ENCODE measurements at places on chromosomes 3 and 15. TPM values are rescaled to one million over a fixed set of nuclear protein-coding genes. Genes with fewer than 3 reads are reported as not detected.
A peak's percentile ranks its signal among the peaks of the same experiment; 100 is the strongest.

- no peaks in the 10 kb centered on the region for H3K27me3 ChIP-seq
- H3K4me3 ChIP-seq: no peak overlapping the region
Measured at GRCh38 chr3:95715128-95715527, 1099.3 kb upstream of the EPHA6 start.

DNA sequence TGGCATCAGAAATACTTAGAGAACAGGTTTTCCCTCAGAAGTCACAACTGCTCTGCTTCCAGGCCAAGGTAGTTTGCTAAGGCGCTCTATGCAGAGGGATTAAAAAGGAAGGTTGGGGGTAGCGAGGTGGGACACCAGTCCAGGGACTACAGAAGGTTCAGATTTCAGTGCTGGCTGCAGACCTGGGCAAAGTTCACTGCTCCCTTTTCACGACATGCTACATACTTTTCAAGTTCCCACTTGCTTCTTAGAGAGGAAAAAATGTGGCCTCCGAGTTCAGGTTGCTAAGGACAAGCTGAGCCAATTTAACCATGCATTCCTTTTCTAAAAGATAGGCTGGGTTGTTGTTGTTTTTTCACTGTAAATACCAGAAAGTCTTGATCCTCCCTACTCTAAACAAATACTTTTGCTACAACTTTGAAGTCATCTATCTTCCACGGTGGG lies 158.6 kb upstream of the NR2F2 start:
- H3K4me3 ChIP-seq: no peak overlapping the region
- DNase-seq: no peak
- no peaks in the 10 kb centered on the region for H3K4me1 ChIP-seq
- peaks cover 26% of the 10 kb centered on the region for H3K27me3 ChIP-seq

DNA sequence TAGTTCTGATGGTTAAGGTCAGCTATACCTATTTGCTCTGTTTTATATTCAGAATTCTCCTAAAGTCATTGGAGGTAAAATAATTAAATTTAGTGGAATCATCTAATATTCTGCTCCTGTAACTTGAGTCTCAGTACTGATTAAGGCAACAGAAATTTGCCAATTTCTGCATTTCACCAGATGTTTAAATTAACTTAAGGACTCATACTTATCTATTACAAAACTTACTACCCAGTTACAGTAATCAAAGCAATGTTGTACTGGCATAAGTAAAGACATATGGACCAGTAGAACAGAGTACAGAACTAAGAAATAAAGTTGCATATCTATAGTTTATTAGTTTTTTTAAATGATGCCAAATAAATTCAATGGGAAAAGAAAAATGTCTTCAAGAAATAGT lies 1043.8 kb downstream of the OTOL1 start:
- H3K4me1 ChIP-seq: no peaks in the 10 kb centered on the region
- no peak overlapping the region for H3K4me3 ChIP-seq

DNA sequence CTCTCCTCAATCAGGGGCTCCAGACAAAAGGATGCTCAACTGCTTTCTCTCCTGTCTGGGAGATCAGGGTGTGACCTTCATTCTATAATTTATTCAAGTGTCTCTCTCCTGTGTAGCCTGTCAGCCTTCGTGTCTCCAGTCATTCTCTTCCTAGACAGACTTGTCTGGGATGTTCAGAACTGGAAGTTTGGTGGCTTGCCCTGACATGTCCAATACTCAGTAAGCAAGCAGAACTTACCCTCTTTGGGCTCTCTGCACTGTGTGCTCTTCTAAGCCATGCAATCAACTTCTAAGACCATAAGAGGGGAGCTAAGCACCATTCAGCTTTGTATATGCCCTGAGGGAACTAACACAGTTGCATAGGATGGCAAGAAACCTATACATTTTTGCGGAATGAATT lies 14.1 kb downstream of the ACKR2 start:
- DNase-seq: no peak
- H3K27ac ChIP-seq: no peak overlapping the region
- no peak overlapping the region for H3K4me3 ChIP-seq

DNA sequence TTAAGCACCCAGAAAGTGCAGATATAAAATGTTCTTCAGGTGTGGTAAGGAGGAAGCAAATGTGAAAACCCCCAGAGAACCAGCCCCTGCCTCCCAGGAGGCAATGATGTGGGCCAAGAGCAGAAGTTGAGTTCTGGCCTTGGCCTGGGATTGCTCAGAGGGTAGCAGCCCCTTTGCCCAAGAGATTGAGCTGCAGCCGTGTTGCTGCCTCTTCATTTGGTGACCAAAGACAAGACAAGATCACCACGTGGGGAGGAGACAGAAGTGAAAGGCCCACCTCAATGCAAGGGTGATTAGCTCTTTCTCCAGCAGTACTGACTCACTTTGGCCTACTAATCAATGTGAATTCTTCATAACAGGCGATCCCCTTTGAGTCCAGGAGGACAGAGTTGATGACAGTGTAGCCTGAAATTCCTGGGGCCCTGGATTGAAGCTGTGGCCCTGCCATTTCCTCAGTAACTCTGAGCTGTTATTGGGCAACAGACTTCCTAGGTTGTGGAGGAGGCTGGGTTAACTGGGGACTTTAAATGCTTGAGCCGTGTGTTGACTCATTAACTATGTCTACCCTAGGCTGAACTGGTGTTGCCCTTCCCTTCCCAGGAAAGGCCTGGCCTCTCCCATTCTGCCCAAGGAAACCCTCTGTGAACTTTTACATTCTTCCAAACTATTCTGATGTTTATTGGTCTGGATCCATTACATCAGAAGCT lies 86.5 kb downstream of the ST6GAL1 start:
- H3K27ac ChIP-seq: peak overlapping the region; percentile 31
- H3K36me3 ChIP-seq: peaks cover 3% of the 10 kb centered on the region
- no peaks in the 10 kb centered on the region for H3K27me3 ChIP-seq
- no peak overlapping the region for H3K4me3 ChIP-seq
- no peak for DNase-seq
- H3K4me1 ChIP-seq: peaks cover 73% of the 10 kb centered on the region

RNU5B-1 gene
- not detected for total RNA-seq
